Stimulated activated CD4-positive, alpha-beta T cell treated with anti-CD3 and anti-CD28 coated beads, Interleukin-1b, Interleukin-23, amount 100 ng/mL, for 1 hour (primary cell): ENCODE measurements at places on chromosomes 4 and X.

DNA sequence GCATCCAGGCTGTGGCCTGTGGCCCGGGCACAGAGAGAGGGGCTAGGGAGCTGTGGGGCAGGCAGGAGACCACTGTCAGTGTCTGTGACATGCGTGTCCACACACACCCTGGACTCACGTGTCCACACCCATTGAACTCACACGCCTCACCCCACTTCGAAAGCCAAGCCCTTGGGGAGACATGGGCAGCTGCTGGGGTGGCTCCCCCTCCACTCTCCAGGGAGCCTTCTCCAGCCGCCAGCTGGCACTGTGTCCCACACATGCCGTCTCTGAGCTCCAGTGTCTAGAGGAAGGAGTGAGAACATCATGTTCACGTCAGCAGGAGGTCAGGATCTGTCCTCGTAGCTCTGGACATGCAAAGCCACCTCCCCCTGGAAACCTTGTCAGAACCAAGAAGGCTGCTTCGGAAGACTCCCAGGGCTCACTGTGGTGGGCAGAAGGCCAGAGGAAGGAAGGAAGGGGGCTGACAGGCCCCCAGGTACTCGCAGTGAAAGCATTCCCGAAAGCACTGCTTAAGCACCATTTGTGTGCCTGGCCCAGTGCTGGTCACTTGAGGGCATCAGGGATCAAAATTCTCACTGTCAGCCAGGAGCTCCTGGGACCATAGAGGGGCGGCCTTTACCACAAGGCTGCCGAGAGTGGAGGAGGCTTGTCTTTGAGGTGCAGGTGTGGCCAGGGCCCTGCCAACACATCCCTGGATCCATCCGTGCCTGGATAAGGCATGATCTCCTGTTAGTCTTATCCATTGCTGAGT lies 61.4 kb downstream of the HTRA3 start:
- no peak for DNase-seq

DNA sequence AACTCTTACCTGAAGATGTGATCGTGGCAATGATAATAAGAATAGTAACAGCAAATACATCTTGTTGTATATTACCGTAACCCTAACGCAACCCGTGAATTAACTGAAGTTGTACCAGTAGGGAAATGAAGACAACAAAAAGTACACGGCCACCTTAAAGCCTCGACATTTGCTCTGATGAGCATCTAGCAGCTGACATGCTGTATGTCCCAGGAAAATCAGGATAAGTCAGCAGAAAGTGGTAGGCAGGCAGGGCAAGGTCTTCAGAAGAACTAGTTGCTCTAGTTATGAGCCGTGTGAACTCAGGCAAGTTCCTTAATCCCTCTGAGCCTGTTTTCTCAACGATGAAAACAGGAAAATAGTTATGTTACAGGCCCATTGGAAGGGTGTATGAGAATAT lies 7.7 kb upstream of the ASB5 start:
- no peak for DNase-seq

DNA sequence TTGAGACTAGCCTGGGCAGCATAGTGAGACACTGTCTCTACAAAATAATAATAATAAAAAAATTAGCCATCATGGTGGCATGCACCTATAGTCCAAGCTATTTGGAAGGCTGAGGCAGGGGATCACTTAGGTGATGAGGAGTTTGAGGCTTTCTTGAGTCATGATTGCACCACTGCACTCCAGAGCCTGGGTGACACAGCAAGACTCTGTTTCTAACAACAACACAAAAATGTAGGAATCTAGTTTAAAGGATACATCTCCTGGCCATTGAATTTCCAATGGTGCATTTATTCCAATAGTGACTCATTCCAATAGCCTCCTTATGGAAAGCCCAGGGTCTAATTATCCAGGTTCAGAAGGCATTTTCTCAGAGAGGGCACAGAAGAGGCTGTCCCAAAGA lies 21.9 kb upstream of the HERC6 start:
- DNase-seq = no peak

DNA sequence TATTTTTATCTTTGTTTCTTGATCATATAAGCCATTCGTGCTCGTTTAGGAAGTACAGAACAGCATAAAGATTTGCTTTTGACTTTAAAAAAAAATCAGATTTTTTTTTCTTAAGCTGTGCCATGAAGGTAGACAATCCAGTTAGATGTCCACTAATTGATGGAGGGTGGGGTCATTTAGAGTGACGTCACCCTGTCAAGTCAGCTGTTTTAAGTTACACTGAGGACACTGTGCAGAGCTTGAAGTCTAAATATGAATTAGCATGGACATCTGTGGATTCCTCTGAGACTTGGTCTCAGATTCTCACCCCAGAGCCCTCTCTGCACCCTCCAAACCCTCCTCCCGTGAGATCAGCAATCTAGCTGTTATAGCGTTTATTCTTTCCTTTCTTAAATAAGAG lies 63.9 kb downstream of the ENPP6 start:
- DNase-seq = no peak

- no peak for DNase-seq
Observed at GRCh38 chr4:147753047-147753446, 21.2 kb downstream of the ARHGAP10 start.

- no peak for DNase-seq
Observed at GRCh38 chr4:147479786-147480185, 1.1 kb upstream of the EDNRA start.

- DNase-seq = no peak
Observed at GRCh38 chrX:17266136-17266535, 108.9 kb upstream of the NHS start.

GRCh38 chr4:21888195-21888976 lies 60.2 kb downstream of the KCNIP4 start:
- DNase-seq = no peak

DNA sequence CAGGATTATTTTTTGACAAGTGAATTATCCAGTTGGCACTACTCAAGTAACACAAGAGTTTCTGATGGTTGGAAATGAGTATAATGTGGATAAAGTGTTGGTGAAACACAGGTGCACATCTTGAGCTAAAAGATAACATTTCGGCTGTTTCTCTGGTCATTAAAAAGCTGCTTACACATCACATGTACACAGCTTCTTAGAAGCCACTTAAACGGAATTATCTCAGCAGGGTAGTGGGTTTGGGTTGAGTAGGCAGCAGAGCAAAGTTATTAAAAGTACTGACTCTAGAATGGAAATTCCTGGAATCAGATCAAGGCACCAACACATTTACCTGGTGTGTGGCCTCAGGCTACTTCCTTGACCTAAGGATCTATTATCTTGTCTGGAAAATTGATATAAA lies 55.4 kb upstream of the RASSF6 start:
- no peak for DNase-seq

GRCh38 chrX:55119712-55120111 lies 30.9 kb downstream of the PAGE2 start:
- no peak for DNase-seq

- DNase-seq = no peak
Observed at GRCh38 chr4:120659616-120660170, 262.8 kb downstream of the PRDM5 start.
